Stimulated activated CD8-positive, alpha-beta memory T cell treated with anti-CD3 and anti-CD28 coated beads, Interleukin-7, amount 100 ng/mL, for 48 hours (primary cell): ENCODE measurements at places on chromosomes 7 and 10.
A peak's percentile ranks its signal among the peaks of the same experiment; 100 is the strongest.

DNA sequence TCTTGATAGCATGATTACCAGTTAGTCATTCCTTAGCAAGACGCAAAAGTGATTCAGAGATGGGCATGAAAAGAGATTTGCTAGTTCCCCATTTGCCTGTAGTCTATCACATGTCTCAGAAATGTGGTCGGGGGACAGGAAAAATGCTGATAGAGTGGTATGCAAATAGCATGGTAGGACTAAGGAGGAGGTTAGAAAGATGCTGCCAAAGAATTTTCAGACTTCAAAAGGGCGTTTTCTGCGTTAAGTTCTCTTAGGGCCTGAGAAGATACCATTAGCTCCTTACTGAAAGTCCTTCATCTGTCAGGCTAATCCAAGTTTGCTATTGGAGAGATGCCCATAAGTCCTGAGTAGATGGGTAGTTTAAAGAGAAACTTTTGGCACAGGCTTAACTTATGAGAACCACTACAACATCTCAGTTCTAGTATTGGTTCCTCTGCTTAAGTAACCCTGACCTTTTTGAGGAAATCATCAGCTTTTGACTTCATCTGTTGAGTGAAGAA, 2.7 kb downstream of the CALD1 start:
- no peak for DNase-seq

DNA sequence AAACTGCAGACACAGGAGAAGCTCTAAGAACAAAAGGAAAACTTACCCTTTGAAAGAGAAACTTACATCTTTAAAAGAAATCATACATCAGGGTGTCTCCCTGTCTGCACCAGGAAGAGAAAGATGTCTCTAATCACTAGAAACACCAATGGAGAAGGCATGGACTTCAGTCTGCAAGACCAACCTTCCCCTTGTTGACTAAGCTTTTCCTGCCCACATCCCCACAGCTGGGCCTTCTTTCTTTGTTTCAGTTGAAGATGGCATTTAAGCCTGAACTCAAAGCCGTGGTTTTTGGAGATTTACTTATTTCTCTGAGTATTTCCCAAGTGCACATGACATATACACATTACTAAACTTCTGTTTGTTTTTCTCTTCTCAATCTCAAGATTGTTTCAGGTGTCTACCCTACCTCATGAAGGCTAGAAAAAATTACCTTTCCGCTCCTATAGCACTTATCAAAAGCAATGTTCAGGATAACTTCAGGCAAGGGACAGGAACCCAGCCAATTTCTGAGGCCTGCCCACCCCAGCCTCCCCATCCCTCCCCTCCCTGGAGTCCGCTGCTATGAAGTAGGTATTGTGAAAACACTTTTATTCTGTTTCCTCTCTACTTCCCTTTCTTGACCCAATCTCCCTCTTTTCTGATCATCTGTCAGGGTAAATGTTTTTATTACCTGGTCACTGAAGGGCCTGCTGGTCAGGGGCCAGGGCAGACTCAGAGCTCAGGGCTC, 2.8 kb upstream of the SLC29A3 start:
- DNase-seq: no peak

- no peak for DNase-seq
Measured at GRCh38 chr7:92835851-92836488, 403 bp downstream of the CDK6 start.

DNA sequence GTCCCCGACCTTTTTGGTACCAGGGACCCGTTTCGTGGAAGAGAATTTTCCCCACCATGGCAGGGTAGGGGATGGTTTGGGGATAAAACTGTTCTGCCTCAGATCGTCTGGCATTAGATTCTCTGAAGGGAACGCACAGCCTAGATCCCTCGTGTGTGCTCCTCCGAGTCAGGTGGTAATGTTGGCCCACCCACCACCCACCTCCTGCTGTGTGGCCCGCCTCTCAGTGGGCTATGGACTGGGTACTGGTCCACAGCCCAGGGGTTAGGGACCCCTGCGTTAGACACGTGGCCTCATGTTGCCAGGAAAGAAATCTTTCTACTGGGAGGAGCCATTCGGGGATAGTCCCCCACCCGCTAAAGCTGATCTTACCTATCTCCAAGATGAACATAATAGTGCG, 27.0 kb downstream of the PFKFB3 start:
- no peak for DNase-seq

GRCh38 chr10:121942749-121943416, 15.1 kb upstream of the ATE1 start:
- DNase-seq: no peak

GRCh38 chr7:149883452-149883861, 9.7 kb downstream of the ATP6V0E2 start:
- peak; percentile 55 for DNase-seq

GRCh38 chr10:132666705-132667341, 119.1 kb downstream of the NKX6-2 start:
- no peak for DNase-seq

GRCh38 chr7:134699021-134699818, 52.6 kb downstream of the BPGM start:
- no peak for DNase-seq

DNA sequence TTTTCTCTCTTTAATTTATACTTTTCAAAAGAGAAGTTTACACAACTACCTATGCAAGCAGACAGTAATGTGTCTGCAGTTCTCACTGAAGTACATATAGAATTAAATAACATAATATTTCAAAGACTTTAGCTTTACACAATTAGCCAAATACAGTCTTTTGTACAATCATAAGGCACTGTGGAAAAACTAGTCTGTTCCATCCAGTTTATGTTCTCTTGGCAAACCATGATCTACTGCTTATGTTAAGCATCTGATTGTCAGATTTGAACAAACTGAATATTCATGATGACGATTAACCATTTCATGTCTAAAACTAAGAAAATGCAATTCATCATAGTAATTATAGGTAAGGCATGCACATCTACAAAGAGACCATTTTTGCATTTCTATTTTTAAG, 842 bp downstream of the SEMA3A start:
- no peak for DNase-seq

GRCh38 chr10:65798133-65798532, 1127.7 kb upstream of the LRRTM3 start:
- no peak for DNase-seq

DNA sequence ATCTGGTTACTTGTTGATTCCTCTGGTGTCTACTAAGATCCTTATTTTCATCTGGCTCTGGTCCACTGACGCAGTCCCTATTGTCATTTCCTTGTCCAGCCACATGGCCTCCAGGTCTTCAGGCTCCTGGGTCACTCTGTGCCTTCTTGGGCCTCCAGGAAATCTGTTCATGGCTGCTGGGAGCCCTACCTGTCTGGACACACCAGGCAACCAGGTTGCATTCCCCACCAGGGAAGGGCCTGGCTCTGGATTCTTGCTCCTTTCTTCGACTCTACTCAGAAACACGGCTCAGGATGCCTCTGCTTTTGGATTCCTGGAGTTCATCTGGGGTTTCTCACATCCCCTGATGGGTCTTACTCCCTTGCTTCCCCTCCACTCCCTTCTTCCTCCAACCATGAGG, 8.0 kb upstream of the PPIF start:
- DNase-seq: no peak

DNA sequence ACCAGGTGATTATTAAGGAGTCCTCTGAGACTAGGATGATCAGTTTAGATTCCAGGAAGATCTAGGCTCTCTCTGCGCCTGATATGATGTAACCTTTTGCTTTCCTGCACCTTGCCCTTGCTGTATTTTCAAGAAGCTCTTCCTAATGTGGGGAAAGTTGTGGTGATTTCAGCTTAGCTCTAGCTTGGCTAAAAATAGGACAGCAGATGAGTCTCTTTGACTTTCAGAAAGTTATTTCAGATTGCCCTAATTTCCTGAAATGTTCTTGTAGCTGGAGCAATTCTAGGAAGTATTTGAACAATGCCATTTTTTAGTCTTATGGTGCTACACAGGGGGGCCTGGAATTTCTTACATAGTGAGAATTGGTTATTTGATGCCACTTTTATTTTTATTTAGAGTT, 3.8 kb downstream of the LCOR start:
- DNase-seq: no peak

DNA sequence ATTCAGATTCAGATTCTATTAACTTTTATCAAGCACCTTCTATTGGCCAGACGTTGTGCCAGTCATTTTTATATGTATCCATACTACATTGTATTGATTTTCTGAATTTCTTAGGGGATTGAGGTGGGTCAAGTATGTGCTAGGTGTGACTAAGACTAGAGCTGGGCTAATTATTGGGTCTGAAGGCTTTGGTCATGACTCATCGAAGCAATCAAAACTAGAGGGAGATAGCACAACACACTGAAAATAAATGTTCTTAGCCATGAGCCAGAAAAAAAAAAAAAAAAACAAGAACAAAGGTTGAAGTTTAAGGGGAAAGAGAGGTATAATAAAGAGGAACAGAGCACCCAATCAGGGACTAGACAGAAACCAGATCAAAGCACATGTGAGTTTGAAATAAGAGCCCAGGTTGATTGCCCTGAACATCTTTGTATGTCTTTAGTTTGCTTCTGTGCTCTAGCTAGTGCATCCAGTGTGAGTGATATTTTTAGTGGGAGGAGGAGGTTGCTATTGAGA, 171.6 kb upstream of the FOXP2 start:
- DNase-seq: no peak

DNA sequence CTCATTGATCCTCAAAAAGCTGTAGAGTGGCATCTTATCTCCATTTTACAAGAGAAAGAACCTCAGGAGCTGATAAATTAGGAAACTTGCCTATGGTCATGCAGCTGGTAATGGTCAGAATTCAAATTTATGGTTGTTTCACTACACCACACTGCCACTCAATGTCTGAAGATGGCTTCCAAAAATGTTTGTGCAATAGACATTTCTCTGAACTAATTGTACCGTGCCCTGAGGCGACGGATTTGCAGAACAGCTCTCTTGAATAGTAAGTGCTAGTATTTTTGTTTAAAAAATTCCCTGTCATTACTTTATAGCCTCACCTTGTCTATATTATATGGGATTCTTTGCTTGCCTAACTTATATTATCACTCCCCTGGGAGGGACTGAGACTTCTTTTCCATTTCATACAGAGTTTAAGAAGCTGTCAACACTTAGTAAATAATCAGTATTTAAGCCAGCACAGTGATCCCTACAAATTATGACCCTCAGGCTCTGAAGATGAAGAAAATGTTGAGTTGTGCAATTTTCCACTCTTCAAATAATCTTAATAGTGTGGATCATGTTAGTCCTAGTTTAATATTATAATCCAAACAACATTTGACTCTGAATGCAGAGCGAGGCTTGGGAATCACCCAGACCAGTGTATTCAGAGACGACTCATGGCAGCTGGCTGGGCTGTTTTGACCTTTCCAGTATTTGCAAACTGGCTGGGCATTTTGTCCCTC, 346.6 kb downstream of the PTEN start:
- no peak for DNase-seq

DNA sequence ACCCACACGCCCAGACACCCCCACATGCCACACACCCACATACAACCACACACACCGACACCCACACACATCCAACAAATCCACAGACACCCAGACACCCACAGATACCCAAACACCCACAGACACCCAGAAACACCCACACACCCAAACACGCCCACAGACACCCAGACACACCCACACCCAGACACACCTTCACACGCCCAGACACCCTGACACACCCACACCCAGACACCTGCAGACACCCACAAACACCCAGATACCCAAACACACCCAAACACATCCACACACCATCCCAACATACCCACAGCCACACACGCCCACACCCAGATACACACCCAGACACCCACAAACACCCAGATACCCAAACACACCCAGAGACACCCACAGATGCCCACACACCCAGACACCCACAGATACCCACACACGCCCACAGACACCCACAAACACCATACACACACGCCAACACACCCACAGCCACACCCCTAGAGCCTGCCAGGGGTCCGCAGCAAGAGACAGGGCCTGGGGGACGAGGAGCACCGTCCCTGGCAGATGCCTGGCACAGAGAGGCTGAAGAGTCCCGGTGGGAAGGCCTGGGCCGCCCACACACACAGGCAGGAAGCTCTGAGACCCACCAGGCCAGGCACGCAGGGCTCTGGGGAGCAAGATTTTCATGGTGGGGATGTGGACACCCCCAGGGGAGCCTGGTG, 28.5 kb downstream of the CYP2W1 start:
- no peak for DNase-seq

GRCh38 chr10:132585732-132586722, 48.4 kb downstream of the INPP5A start:
- DNase-seq: no peak
